A549 treated with Hydrocortisone at 1 μM for 4 hours (cell line): ENCODE measurements at places on chromosomes 2 and 18. TPM values are rescaled to one million over a fixed set of nuclear protein-coding genes. Genes with fewer than 3 reads are reported as not detected.

Gene MPV17
- total RNA-seq: 76.0 to 95.4 TPM (median 85.5 TPM) in 5 replicates

Gene ANKRD53
- total RNA-seq: 0.11 to 0.12 TPM in 2 of 5 replicates, not detected in the others

Gene SNED1
- total RNA-seq: 0.47 to 1.2 TPM (median 0.83 TPM) in 5 replicates

Gene ANKRD30BL
- not detected in 5 replicates for total RNA-seq

Gene PLGLB1
- total RNA-seq: 0.36 to 0.82 TPM (median 0.49 TPM) in 5 replicates

Gene IL1RL2
- total RNA-seq: 0.02 TPM in 1 of 5 replicates, not detected in the others

Gene SGO2
- total RNA-seq: 10.8 to 17.5 TPM (median 13.2 TPM) in 5 replicates

Gene DLGAP1
- 0.02 to 0.12 TPM (median 0.07 TPM) in 3 of 5 replicates, not detected in the others for total RNA-seq

Gene CYRIA
- total RNA-seq: 0.27 to 0.44 TPM (median 0.30 TPM) in 5 replicates

Gene CHRNG
- total RNA-seq: not detected in 5 replicates

Gene C2orf72
- 6.0 to 8.7 TPM (median 6.9 TPM) in 5 replicates for total RNA-seq

Gene FTCDNL1
- total RNA-seq: 2.5 to 3.8 TPM (median 3.1 TPM) in 5 replicates

Gene ALLC
- total RNA-seq: 0.07 TPM in 1 of 5 replicates, not detected in the others

Gene GRB14
- 4.9 to 6.4 TPM (median 5.2 TPM) in 5 replicates for total RNA-seq

Gene MARCO
- total RNA-seq: 0.05 to 0.17 TPM (median 0.11 TPM) in 4 of 5 replicates, not detected in the other

Gene REG1A
- not detected in 5 replicates for total RNA-seq

Gene LIMS3
- total RNA-seq: not detected in 5 replicates

Gene USP40
- total RNA-seq: 23.2 to 26.7 TPM (median 23.9 TPM) in 5 replicates

Gene ANTXR1
- 97.2 to 167 TPM (median 135 TPM) in 5 replicates for total RNA-seq

Gene TMEM178A
- total RNA-seq: 0.08 to 0.25 TPM (median 0.12 TPM) in 5 replicates

Gene CPS1
- 10.9 to 18.3 TPM (median 14.1 TPM) in 5 replicates for total RNA-seq

Gene CXCR1
- not detected in 5 replicates for total RNA-seq

Gene ABCB11
- 0.02 to 0.13 TPM (median 0.03 TPM) in 5 replicates for total RNA-seq

Gene LAMA3
- total RNA-seq: 52.1 to 67.0 TPM (median 61.8 TPM) in 5 replicates

Gene SLC66A3
- 32.8 to 41.3 TPM (median 36.3 TPM) in 5 replicates for total RNA-seq
